ENCODE measurements at places on chromosomes 3 and 15.

- no peak for DNase-seq
These were observed 228.0 kb downstream of the XXYLT1 start for GRCh38 chr3:195042743-195043606.

- no peak for DNase-seq
These were observed 61.1 kb downstream of the WDR76 start for GRCh38 chr15:43887901-43888300.

GRCh38 chr3:8987645-8988383 is 24.5 kb upstream of the RAD18 start:
- peak; percentile 41 for DNase-seq

DNA sequence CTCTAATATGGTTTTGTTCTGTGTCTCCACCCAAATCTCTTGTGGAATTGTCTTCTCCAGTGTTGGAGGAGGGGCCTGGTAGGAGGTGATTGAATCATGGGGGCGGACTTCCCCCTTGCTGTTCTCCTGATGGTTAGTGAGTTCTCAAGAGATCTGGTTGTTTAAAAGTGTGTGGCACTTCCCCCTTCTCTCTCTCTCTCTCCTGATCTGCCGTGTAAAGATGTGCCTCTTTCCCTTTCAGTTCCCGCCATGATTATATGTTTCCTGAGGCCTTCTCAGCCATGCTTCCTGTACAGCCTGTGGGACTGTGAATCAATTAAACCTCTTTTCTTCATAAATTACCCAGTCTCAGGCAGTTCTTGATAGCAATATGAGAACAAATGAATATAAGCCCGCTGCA is 33.1 kb downstream of the RETNLB start:
- DNase-seq: no peak

GRCh38 chr3:126571078-126571477 is 12.3 kb upstream of the C3orf22 start:
- no peak for DNase-seq

DNA sequence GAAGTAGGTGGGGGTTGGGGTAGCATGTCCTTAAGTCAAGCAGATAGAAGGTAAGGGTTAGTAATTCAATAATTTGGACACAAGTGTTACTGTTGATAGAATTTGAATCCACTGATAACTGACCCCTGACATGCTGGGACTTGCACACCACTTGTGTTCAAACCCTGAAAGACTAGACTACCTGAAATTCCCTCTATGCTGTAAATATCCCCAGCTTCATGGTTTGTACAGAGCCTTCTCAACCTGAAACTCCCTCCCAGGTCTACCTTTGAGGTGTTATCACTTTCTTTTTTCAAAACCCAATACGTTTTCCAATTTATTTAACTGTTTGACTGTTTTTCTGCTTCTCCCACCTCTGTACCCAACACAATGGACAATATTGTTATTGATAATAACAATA is 459.6 kb downstream of the NLGN1 start:
- no peak for DNase-seq
